ENCODE measurements at places on chromosomes 1 and 21. TPM values are rescaled to one million over a fixed set of nuclear protein-coding genes. Genes with fewer than 3 reads are reported as not detected.

Gene IGSF21
- not detected for total RNA-seq

Gene GNAT2
- under 0.01 TPM for total RNA-seq

Gene HIVEP3
- total RNA-seq, result 2.0 TPM

Gene LCE3D
- not detected for total RNA-seq

Gene PPP2R5A
- 21.5 TPM for total RNA-seq

Gene SH3BGRL3
- total RNA-seq, result 22.8 TPM

Gene PLCH2
- total RNA-seq, result under 0.01 TPM

Gene PLA2G2F
- not detected for total RNA-seq

Gene KRTAP7-1
- not detected for total RNA-seq

Gene GFI1
- under 0.01 TPM for total RNA-seq

Gene CELA2B
- total RNA-seq, result not detected

Gene CD247
- under 0.01 TPM for total RNA-seq

Gene MDM4
- total RNA-seq, result 22.3 TPM

Gene SLC22A15
- 1.3 TPM for total RNA-seq

Gene SLFNL1
- 0.28 TPM for total RNA-seq

Gene KLHL12
- total RNA-seq, result 38.1 TPM

Gene TMPRSS15
- total RNA-seq, result not detected

Gene FAAP20
- total RNA-seq, result 19.6 TPM

Gene F3
- 51.6 TPM for total RNA-seq

Gene CLDN19
- total RNA-seq, result under 0.01 TPM

Gene PSEN2
- 14.6 TPM for total RNA-seq

Gene RYR2
- total RNA-seq, result not detected

Gene KRTAP19-3
- not detected for total RNA-seq

Gene ESPN
- total RNA-seq, result under 0.01 TPM
